Esophagus mucosa (tissue), 1 donor: ENCODE measurements at places on chromosomes 2 and 18.
A peak's percentile ranks its signal among the peaks of the same experiment; 100 is the strongest.

DNA sequence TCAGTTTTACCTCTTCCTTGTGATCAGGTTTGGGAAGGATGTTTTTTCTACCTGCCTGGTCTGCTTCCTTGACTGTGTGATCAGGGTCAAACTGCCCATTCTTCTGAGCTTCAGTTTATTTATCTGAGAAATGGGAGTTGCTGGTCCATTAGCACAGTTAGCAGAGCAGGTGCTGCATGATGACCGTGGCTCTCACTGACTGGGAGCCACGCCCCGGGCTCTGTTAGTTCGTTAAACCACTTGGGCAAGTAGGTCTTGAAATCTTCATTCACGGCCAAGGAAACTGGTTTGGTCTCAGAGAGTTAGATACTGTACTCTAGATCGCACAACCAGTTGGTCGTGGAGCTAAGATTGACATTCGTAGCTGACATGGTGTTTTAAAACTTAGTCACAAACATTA lies 41.7 kb downstream of the INPP5D start:
- ATAC-seq = peak; percentile 29

DNA sequence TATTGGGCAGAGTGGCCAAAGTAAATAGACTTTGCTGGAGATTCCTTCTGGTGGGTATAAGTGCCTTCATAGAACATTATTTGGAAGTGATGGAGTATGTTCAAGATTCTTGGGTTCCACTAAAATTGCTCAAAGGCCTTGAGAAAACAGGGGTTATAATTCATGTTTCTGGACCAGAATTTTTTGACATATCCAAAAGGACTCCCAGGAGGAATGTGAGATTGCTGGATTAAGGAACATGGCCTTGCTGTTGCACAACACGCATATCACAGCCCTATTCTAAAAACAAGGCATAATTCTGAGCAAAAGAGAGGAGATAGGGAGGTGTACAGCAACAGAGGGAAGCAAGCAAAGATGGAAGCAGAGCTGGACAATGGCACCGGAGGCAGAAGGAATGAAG lies 111.7 kb upstream of the TNP1 start:
- no peak for ATAC-seq

DNA sequence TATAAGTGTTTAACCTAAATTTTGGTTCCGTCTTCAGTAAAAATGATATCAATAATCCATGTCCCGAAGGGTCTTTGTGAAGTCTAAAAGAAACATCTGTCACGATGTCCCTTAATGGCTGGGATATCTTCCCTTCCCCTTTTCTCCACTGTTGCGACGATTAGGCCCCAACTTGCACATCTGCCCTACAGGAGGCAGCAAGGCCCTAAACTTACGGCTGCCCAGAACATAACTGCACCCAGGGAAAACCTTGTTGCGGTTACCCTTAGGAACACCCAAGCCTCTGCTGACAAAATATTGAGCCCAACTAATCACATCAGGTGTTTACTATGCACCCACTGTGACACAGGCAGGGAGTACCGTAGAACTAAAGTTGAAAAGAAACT lies 1.3 kb upstream of the SMAD2 start:
- ATAC-seq = peak; percentile 4

GRCh38 chr2:126275098-126275497 lies 380.9 kb upstream of the GYPC start:
- ATAC-seq = no peak

- ATAC-seq = no peak
Measured at GRCh38 chr18:905307-905947, 756 bp downstream of the ADCYAP1 start.

DNA sequence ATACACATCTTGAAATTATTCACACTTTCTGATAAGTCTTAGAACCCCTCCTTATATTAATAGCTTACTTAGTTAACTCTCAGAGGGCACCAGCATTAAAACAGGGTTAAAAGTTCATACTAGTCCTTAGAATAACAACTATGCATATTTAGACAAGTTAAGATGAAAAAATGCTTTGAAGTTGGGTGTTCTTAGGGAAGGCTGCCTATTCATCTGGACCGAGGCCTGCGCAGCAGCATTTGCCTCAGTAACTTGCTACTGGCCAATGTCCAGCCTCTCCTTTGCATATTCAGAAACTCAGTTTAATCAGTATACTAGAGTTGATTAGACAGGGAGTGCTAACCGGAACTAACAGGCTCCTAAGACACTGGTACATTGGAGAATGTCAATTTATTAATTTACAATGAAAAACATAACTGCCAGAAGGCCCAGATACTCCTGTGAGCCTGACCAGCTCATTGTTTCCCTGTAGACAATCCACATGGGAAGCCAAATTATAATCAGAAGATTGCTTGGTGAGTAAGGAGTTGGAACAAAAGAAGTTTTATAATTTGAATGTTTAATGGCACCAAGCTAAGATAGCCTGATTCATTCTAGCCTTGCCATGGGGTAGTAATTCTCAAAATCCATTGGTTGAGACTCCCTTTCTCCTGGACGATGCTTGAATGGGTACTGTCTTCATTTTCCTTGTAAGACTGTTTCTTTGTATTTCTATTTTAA lies 48.9 kb downstream of the DYNC1I2 start:
- ATAC-seq = no peak

DNA sequence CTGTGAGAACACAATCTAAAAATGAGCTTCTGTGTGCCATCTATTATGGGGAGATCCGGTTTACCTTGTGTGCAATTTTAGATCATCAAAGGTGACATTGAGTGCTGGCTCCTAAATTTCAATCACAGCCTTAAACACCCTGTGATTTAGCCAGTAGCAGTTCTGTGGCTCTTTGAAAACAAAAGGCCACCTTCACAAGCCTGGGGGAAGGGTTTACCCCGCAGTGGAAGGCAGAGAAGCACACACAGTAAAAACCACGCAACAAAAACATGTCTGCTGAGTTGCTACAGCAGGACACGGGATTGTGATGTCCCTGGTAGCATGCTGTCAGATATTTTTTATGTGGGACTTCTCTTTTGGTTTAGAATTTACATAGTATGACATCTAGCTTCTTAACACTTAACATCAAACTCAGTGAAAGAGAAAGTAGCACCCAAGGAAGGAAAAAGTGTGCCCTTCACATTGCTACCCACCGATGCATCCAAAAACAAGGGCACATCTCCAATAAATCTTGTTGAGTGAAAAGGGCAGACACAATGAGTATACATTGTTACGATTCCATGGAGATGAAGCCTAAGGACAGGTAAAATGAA lies 56.1 kb upstream of the RNF152 start:
- no peak for ATAC-seq

GRCh38 chr2:171159372-171160118 lies 1.1 kb downstream of the TLK1 start:
- peak; percentile 29 for ATAC-seq

DNA sequence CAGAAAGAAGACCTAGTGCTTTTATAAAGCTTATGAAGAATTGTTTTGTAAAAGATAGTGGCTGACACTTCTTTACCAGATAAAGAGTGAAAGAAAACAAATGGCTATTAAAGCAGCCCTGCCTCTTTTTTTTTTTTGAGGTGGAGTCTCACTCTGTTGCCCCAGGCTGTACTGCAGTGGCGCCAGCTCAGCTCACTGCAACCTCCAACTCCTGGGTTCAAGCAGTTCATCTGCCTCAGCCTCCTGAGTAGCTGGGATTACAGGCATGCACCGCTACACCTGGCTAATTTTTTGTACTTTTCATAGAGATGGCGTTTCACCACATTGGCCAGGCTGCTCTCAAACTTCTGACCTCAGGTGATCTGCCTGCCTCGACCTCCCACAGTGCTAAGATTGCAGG lies 12.9 kb downstream of the ARPC2 start:
- ATAC-seq = peak; percentile 74

DNA sequence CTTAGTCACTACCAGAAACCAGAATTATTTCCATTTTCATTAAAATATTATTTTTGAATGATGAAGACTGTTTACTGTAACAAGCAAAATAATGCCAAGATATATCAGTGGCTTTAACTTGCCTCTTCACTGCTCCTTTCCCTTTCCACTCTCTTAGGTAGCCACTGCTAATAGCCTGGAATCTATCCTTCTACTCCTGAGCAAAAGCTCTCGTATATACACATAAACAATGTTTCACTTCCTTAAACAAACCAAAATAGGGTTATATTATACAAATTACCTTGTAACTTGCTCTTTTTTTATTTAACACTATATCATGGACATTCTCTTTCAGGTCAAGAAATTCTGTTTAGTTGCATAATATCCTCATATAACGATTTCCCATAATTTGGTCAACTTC lies 20.8 kb downstream of the IMMT start:
- ATAC-seq = no peak

DNA sequence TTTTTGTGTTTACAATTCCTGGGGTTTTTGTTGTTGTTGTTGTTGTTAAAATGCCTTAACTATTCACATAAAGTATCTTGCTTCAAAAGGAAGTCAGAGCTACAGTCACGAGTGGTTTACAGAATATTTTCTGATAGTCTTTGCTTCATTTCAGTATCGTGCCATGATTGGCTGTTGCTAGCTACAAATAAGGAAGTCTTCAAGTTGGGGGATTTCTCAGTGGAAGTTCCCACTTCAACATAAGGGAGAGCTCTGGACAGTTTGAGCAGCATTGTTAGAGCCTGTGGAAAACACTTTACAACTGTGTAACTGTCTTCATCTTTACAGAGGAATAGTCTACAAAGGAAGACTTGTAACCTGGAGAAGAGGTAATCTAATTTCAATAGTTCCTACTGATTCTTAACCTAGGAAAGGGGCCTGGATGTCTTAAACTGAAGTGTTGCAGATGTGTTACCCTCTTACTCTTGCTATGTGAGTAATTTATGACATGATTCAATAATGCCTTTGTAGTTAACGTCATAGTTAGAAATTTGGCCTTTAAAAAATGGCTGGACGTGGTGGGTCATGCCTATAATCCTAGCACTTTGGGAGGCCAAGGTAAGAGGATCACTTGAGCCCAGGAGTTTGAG lies 23.4 kb upstream of the TANK start:
- ATAC-seq = peak; percentile 62
